ENCODE measurements at places on chromosomes 2 and 18. TPM values are rescaled to one million over a fixed set of nuclear protein-coding genes. Genes with fewer than 3 reads are reported as not detected.

DNA sequence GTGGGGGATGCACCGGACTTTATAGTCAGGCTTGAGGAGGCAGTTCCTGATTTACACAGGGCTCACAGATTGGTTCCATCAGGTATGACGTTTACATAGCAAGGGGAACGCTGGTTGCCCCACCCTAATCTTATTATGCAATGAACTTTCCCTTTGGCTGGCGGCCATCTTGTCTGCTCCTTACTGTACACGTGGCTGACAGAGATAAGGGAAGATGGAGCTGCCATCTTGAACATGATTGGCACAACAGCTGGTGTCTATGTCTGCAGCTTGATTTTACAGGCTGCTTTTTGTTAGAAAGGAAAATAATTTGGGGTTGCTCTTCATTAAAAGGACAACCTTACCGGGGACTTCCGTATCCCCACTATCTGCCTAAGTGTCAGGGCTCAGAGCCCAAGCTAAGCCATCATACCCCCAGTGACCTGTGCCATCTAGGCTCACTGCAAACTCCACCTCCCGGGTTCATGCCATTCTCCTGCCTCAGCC, 33.5 kb upstream of the ATG16L1 start:
- DNase-seq = no peak

DNA sequence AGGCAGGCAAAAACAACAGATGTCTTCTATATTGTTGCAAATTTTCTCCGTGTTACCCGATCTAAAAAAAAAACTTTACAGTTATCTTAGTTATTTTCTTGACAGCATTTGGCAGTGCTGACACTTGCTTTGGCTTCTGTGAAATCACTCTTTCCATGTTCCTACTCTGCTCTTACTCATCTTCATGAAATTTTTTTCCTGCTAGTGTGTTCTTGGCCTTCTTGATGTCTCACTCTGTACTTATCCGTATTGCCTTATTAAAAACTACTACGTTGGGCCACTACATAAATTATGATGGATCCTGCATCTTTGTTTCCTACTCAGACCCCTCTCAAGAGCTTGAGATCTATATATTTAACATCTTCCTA, 134.4 kb downstream of the IKZF2 start:
- no peak for DNase-seq

DNA sequence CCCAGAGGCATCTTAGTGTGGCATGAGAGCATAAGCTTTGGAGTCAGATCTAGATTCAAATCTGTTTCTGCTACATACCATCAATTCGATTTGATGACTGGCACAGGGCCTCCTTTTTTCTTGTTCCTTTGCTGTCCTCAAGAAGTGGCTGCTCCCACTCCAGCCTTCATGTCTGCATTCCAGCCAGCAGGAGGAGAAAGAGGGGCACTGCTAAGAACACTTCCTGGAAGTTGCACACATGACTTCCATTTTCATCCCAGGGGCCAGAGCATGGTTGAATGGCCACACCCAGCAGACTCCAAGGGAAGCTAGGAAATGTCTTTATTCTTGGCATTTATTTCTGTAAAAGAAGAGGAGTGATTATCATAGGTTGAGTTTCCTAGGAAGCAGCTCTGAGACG, 50.4 kb downstream of the EML6 start:
- DNase-seq = no peak

DNA sequence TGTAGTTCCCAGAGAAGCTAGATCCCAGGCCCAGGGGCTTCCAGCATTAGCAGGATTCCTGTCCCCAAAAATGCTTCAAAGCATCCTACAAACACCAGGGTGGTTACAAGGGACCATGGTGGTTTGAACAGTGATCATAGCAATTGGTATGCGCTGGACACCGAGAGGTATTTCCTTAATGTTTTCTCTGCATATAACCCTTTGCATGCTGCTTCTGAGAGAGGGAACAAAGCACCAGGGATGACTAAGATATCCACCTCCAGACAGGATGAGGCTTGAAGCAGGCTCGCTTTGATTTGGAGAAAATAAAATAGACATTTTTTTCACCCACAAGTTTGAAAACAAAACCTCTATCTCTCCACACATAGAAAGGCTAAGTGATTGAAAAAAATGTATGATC, 50.5 kb upstream of the TSPYL6 start:
- no peak for DNase-seq

GRCh38 chr18:55054021-55054990, 95.0 kb upstream of the CCDC68 start:
- no peak for DNase-seq

- DNase-seq = no peak
These were observed 150.3 kb downstream of the UBR3 start for GRCh38 chr2:169977530-169977929.

- DNase-seq = no peak
These were observed 224.5 kb downstream of the FAM210A start for GRCh38 chr18:13501891-13502290.

DNA sequence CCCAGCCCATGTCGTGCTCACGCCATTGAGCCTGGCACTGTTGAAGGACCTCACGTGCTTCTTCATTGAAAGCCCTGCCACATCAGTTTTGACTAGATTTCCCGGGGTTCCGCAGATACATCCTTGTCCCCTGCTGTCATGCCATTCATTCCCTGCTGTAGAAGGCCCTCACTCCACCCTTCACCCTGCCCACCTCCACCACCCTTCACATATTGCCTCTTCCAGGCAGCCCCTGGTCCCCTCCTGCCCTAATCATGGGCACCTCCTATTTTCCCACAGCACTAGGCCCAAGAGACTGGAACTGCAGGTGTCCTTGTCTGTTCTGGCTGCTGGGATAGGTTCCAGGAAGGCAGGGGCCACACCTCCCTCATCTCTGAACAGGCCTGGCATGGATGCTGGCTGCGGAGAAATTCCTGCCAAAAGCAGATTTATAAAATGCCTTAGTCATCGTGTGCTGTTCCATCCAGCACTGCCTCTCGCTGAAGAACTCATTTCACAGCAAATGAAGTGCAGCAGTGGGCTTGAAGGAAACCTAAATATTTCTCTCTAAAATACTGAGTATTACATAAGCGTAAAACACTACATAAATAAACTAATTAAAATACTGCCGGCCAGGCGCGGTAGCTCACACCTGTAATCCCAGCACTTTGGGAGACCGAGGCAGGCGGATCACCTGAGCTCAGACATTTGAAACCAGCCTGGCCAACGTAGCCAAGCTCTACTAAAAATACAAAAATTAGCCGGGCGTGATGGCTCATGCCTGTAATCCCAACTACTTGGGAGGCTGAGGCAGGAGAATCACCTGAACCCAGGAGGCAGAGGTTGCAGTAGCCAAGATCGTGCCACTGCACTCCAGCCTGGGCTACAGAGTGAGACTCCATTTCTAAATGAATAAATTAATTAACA, 38.4 kb downstream of the EIF4E2 start:
- no peak for DNase-seq

DNA sequence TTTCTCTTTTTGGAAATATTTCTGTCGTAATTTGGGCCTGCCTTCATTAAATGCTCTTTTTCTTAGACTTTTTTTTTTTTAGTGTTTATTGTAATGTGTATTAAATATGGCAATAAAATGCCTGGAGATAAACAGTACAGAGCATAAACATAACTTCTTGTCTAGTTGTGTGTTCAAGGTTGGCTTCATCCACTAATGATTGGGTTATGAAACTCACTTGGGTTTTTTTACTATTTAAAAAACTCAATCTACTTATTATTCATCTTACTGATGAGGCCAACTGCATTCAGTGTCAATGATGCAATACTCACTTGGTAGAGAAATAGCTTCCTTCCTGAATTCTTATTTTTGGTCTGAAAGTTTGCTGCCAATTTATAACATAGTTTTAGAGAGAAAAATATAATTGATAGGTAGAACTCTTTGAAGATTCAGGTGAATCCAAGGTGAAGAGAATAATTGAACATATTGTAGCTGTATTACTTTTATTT, 144.2 kb upstream of the NABP1 start:
- DNase-seq = no peak

DNA sequence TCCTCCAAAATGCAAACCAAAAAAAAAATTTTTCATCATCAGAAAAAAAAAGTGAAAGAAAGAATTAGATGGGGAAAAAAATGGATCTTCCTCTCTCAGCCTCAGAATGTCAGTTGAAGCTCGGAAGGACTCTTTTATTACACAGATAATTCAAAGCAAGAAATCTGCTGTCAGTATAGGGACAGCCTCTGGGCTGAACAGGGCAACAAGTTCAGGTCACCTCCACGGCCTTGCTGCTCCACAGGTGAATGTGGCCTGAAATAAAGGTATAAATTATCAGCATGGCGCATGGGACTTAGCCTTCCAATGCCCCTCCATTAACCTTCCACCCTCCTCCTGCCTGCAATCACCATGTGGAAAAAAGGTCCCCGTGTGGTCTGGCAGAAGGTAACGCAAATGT, 316.8 kb upstream of the POU3F3 start:
- DNase-seq = no peak

- DNase-seq = no peak
These were observed 184.8 kb upstream of the VWC2L start for GRCh38 chr2:214226061-214226460.

DNA sequence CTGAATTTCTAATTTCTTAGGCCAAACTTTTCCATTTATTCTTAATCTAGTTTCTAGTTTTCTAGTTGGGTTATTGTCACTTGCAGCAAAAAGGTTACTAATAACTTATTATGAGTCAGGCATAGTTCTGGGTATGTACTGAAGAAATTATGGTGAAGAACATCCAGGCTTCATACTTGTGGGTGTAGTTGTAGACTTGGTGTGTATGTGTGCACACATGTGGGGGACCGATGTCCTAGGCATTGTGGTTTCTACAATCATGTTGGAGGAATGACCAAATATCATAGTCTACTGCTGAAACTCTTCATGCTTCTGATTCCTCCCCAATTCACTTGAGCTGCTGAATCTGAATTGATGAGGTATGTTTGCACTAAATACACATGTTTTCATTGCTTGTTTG, 141.2 kb downstream of the PMAIP1 start:
- no peak for DNase-seq

DNA sequence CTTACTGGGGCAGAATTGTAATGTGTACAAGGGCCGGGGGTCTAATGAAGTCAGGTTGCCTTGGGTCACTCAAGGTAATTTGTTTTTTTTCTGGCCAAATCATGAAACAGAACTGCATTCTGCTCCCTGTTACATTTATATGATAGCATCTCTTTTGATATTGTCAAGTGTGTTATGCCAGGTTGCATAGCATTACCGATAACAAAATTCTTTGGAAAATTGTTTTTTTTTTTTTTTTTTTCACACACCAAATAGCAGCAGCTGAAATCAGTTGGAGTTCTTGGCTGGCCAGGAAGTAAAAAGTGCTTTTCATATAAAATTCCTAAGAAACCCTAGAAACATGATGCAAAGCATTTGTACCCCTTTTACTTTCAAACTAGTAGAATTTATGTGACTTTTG, 282.6 kb upstream of the FN1 start:
- DNase-seq = no peak

GRCh38 chr18:744832-745597, 32.6 kb upstream of the ENOSF1 start:
- no peak for DNase-seq

DNA sequence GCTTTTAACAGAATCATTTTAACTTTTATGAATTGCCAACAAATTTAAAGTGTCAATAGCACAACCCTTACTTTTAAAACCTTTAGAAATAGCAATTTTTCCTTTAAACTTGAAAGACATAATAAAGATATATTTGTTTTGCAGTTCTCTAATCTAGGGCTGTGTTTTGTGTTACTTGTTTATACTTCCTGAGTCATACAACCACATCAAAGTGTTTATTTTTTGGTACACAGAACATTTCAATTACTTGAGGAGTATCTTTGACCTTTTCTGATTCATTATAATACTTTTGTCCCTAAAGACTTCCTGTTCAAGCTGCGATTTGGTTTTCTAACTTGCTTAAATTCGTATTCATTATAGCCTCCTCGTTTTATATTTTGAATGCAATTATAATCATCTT, 21.8 kb downstream of the TYW5 start:
- DNase-seq = no peak

DNA sequence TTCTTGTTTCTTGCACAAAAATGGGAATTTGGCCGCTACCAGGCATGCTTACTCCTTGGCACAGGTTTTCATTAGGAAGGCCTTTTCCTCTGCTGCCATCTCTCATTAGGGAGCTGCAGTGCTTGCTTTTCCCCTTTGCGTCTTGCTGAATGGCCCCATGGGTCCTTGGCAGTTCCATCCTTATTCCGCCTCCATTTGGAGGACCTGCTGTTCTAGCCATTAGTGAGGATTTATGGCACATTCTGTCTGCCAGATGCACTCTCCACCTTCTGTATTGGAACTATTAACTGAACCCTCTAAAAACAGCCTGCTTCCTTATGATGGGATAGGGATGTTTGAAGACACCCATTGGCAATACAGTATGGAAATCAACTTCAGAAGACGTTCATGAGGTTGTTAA, 103.5 kb upstream of the NOSTRIN start:
- no peak for DNase-seq

DNA sequence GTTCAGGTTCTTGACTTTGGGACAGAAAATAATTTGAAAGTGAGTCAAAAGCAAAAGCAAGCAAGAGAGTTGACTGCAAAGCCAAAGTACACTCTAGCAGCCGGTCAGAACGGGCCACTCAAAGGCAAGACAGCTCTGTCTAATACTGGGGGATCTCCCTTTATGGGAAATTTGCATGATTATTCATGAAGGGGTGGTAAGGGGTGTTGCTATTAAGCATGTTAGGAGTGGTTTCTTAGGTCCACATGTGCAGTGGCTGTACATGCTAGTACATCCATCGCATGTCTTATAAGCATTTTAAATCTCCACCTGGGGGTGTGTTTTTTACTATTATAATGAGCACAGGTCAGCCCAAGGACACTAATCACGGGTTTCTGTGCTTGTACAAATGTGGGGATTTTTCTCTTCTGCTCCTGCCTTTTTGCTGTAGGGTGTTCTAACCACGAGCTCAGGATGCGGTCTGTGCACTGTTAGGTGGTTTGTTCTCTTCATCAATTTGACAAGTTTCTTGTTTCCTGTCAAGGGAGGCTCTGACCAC, 60.2 kb upstream of the SPP2 start:
- DNase-seq = no peak

GRCh38 chr18:57833441-57834101, 30.5 kb upstream of the ATP8B1 start:
- no peak for DNase-seq

GRCh38 chr2:179129574-179130238, 79.8 kb upstream of the CCDC141 start:
- no peak for DNase-seq

- DNase-seq = no peak
These were observed 228.3 kb upstream of the SIX3 start for GRCh38 chr2:44713170-44713569.

GRCh38 chr18:7921938-7922587, 354.9 kb downstream of the PTPRM start:
- DNase-seq = no peak

DNA sequence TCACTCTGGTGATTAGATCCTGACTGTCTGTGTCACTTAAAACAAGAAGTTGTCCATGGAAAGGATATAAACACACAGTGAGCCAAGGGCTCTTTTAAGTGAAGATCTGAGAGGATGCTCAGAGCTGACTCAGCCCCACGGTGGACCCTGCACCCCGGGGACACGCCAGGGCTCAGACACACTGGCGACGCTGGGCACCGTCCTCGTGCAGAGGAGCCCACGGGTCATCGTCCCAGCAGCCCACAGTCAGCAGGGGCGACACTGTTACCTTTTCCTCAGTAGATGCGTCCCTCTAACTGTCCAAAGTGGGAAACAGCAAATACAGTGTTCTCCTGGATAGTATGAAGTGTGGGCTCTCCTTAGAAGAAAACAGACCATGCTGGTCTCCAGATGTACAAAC, 225.6 kb downstream of the HDAC4 start:
- no peak for DNase-seq

Gene COL4A3
- 0.38 TPM for total RNA-seq

Gene IL36A
- total RNA-seq = not detected

Gene TNFAIP6
- total RNA-seq = 9.5 TPM

Gene MAL
- 4.7 TPM for total RNA-seq

Gene HIBCH
- 22.1 TPM for total RNA-seq

Measured in omental fat pad (tissue), 4 donors.